M059J (cell line): ENCODE measurements at places on chromosomes 4 and X. TPM values are rescaled to one million over a fixed set of nuclear protein-coding genes. Genes with fewer than 3 reads are reported as not detected.
A peak's percentile ranks its signal among the peaks of the same experiment; 100 is the strongest.

CACNA1F gene
- total RNA-seq, result not detected in 2 replicates

ADAMTS3 gene
- total RNA-seq, result 0.12 and 0.44 TPM in 2 replicates

MAGEC3 gene
- 0.57 and 0.76 TPM in 2 replicates for total RNA-seq

CETN2 gene
- 123 and 144 TPM in 2 replicates for total RNA-seq

- DNase-seq, result no peak
Measured at GRCh38 chr4:27327421-27328181, 467.0 kb downstream of the STIM2 start.

GRCh38 chrX:132984058-132984650 is 25.7 kb upstream of the HS6ST2 start:
- no peak for DNase-seq

- DNase-seq, result peak; percentile 86
Measured at GRCh38 chr4:13544606-13545393, 492 bp upstream of the NKX3-2 start.

DNA sequence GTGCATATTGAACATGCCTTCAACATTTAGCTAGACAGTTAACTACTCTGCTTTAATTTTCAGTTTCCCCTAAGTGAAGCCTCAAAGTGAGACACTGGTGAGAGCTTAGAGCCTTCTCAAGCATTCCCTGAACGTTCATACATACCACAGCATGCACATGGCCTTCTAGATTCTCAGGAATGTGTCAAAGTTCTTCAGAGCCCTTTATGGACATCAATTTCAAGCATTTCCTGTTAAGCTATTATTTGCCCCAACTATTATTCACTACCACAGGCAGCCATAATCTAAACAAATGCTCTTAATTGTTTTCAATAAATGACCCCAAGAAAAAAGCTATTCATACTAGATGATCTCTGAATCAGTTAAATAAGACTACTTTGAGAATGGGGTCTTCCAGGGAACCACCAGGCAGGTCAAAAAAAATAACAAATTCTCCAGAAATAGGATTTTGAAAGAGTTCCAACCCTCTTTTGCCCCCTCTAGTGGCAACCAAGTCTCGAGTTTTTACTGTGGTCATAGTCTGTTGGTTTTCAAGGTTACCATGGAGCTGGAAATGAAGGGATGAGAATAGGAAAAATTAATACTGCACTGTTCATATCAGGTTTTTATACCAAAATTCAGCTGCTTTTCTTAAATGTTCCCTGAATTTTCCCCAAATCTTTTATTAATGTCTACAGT is 235.4 kb downstream of the RAB28 start:
- DNase-seq, result peak; percentile 80

DNA sequence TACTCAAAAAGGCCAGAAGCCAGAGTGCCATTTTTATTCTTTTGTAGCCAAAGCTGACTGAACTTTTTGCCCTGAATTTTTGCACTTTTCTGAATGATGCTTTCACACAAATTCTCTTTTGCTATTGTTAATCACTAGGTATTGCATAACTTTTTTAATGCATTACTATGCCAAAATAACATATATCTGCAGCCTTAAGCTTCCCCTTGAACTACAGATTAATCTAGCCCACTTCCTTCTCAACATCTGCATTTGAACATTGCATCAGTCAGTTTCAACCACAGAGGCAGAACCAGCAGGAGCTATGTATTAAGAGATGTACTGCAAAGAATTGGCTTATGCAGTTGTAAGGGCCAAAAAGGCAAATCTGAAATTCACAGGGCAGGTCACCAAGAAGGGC is 197.6 kb upstream of the GYPA start:
- DNase-seq, result no peak

- DNase-seq, result no peak
Measured at GRCh38 chr4:6435010-6435409, 37.4 kb downstream of the PPP2R2C start.

GRCh38 chr4:152594978-152595925 is 59.4 kb upstream of the FBXW7 start:
- no peak for DNase-seq

- no peak for DNase-seq
Measured at GRCh38 chr4:129852434-129852833, 756.5 kb downstream of the C4orf33 start.

- no peak for DNase-seq
Measured at GRCh38 chr4:109820563-109820962, 5.0 kb downstream of the GAR1 start.

DNA sequence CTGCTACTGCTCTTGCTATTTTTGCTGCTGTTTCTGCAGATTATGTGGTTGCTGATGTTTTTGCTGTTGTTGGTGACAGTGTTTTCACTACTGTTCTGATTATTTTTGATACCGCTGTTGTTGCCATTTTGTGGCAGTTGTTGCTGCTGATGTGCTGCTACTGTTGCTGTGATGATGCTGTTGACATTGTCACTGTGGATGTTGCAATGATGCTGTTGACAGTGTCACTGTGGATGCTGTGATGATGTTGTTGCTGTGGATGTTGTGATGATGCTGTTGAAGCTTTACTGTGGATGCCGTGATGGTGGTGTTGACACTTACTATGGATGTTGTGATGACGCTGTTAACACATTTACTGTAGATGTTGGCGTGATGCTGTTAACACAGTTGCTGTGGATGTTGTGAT is 180.3 kb downstream of the EVC2 start:
- no peak for DNase-seq

DNA sequence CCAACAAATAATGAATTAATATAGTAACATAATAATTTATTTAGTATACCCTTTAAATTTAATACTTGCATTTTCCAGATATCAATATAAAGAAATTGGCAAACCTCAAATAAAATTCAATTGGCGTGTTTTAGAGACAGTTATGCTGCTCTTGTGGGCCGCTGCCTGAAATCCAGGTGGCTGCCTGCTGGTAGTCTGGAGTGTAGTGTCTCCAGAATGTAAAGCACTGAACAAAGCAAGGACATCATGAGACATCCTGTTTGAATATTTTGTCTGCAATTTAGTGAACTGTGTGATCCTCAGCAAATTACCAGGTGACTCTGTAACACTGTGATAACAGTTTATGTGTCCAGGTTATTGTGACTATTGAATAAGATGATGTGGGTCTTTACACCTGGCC is 29.9 kb downstream of the ZFP42 start:
- no peak for DNase-seq

GRCh38 chrX:31555506-31555905 is 483.7 kb upstream of the FTHL17 start:
- no peak for DNase-seq

GRCh38 chr4:86846921-86847320 is 2.3 kb downstream of the SLC10A6 start:
- DNase-seq, result no peak

DNA sequence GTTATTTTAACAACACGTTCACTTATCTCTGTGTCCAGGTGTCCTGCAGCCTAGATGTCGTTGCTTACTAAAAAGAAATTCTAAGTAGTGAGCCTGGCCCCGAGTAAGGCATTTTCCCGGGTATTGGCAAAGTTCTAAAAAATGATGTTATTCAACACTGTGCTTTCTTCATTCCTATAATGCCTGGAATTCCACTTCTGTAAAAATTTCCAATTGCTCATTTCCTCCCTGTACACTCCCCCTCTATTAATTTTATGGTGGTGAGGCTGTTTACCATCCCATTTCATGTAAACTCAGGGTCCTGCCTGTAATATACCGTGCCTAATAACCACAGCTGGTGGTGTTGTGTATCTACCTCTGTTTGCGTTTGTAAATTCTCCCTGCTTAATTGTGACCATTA is 14.2 kb downstream of the BST1 start:
- DNase-seq, result peak; percentile 54

DNA sequence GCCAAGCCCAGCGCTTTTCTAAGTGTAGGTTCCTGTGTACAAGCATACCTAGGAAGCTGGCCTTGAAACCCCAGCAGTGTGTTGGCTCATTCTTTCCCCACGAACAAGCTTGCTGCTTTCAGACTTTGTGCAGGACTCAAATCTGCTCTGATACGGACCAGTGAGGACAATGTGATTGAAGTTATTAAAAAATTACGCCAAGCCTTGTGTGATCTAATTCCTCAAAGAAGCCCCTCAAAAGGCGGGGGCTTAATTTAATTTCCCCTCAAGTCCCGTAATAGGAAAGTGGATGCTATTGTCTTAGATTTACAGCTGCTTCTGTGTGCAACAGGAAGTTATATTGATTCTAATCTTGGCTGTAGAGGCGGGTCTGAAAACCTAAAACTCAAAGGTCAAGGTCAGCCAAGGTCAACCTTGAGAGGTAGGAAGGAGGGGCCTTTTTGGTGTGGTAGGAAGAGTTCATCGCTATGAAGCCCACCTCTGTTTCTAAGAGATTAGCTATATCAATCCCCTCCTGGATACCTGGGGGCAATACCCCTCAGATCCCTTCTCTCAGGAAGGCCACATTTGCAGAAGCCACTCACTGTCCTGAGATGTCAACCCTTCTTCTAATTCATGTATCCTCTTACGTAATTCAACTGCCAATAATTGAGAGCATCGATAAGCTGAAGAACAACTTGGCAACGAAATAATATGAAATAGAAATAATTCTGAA is 45.1 kb downstream of the TBC1D9 start:
- no peak for DNase-seq
